Right renal cortex interstitium (tissue), 3 donors: ENCODE measurements at places on chromosomes 6 and 20. TPM values are rescaled to one million over a fixed set of nuclear protein-coding genes. Genes with fewer than 3 reads are reported as not detected.
A peak's percentile ranks its signal among the peaks of the same experiment; 100 is the strongest.

The COL9A3 gene
- 12.7 TPM for polyA plus RNA-seq

GRCh38 chr6:39137245-39137644 lies 22.3 kb upstream of the SAYSD1 start:
- peak; percentile 53 for DNase-seq

DNA sequence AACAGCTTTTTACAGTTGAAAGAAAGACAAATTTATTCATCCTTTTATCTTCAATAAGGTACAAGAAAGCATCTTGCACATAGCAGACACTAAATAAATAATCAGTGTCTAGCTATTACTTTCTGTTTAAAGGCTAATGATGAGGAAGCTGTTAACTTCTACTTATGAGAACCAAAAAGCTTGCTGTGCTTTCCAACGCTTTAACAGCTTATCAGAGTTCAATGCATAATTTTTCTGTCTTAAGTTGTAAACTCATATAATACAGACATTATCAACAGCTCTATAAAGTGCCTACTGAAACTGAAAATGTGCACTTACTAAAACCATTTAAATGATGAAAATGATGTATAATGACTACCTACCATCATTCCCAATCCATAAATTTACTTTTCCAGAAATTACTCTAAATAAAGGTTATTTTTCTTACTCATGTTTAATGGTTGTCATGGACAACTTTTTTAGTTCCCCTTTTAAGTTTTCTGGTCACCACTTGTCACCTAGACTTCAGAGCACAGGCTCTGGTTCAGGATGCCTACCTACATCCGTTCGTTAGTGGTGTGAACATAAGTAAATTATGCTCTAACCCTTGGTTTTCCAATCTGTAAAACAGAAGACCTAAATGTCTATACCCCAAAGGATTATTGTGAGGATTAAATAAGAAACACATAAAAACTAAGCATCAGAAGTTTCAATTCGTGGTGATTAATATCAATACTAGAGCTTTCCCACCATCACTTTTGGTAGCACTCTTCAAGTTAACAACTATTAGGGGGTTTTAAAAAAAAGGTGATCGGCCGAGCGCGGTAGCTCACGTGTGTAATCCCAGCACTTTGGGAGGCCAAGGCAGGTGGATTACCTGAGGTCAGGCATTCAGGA lies 8.0 kb downstream of the PNISR start:
- no peak for DNase-seq

DNA sequence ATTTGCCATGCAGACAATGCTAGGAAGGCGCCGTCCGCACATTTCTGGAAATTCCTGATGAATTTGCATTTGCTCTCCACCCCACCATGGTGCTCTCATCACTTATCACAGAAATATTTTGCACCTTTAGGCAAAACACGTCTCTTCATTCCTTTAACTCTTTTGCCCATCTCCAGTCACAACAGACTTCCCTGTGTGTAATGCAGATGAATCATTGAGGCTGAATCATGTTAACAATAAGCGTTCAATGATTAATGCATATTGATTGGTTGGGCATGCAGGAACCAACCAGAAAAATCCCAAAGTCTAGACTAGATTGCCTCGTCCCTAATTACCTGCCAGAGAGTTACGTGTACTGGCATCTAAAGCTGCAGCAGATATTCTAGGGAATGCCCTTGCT lies 80.0 kb upstream of the ATXN1 start:
- no peak for DNase-seq

- no peak for DNase-seq
Observed at GRCh38 chr6:3822747-3823445, 26.3 kb upstream of the FAM50B start.

The DUSP15 gene
- polyA plus RNA-seq: 16.4 TPM

The FRK gene
- 4.9 TPM for polyA plus RNA-seq

The ZBP1 gene
- polyA plus RNA-seq: 0.21 TPM

The TBXT gene
- polyA plus RNA-seq: 0.07 TPM

The CCR6 gene
- 0.12 TPM for polyA plus RNA-seq

DNA sequence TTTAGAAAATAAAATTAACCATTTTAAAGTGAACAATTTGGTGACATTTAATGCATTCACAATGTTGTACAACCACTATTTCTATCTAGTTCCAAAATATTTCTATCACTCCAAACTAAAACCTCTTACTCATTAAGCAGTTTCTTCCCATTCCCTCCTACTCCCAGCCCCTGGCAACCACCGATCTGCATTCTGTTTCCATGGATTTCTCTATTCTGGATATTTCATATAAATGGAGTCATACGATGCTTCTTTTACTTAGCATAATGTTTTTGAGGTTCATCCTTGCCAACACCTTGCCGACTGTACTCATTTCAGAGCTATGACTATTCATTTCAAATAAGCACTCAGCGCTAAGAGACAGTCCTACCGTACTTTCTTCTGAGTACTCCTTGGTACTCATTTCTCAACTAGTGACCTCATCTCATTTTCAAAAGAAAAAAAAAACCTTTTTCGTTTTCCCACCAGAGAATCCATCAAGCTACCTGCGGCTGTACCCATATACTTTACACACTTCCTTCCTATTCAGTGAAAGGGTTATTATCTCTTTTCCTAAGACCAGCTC lies 259.2 kb downstream of the UTRN start:
- no peak for DNase-seq

DNA sequence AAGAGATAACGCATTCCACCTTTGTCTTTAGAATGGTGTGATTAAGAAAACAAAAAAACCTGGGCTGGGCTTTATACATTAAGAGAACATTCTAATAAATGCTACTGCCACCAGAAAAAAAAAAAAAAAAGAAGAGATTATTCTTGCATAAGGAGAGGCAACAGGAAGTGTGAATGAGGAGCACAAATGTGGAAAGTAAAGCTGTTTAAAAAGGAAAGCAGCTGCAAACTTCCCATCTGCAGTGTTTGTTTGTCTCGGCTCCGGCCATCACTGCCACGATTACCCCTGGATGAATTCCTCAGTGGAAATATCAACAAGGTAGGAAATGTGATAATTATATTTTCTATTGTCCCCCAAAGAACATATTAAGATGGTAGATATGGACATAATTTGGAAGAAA lies 223.9 kb downstream of the PHF3 start:
- DNase-seq: no peak

DNA sequence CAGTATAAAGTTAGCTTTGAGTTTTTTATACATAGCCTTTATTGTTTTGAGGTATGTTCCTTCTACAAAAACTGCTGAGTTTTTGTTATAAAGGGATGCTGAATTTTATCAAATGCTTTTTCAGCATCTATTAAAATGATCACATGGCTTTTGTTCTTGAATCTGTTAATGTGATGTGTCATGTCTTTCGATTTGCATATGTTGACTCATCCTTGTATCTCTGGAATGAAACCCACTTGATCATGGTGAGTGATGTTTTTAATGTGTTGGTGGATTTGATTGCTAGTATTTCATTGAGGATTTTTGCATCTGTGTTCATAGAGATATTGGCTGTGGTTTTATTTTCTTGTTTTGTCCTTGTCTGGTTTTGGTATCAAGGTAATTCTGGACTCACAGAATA lies 24.7 kb upstream of the BLCAP start:
- DNase-seq: no peak

DNA sequence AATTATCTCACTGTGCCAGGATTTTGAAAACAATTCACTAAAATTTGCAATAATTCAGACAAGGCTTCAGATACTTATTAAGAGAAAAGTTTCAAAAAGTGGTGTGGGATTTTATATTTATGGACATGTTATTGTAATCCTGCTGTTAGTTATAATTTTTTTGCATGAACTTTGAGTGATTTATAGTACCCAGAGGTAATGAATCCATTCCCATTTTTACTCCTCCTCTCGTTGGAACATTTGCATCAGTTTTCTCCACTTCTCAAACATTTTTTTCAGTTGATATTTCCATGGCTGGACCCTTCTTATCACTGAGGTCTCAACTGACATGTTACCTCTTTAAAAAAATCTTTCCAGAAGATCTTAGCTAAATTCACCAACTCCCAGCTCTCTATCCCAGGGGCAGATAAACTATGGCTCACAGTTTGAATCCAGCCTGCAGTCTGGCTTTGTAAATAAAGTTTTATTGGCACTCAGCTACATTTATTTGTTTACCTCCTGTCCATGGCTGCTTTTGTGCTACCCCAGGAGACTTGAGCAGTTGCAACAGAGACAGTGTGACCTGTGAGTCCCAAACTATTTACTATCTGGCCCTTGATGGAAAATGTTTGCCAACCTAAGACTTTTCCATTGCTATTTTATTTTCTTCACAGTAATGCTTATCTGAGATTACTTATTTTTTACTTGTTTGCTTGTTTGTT lies 83.4 kb downstream of the TSHZ2 start:
- no peak for DNase-seq

The LKAAEAR1 gene
- polyA plus RNA-seq: 0.34 TPM

- DNase-seq: no peak
Observed at GRCh38 chr20:13140201-13140600, 80.9 kb upstream of the ISM1 start.

The DEFB121 gene
- not detected for polyA plus RNA-seq

DNA sequence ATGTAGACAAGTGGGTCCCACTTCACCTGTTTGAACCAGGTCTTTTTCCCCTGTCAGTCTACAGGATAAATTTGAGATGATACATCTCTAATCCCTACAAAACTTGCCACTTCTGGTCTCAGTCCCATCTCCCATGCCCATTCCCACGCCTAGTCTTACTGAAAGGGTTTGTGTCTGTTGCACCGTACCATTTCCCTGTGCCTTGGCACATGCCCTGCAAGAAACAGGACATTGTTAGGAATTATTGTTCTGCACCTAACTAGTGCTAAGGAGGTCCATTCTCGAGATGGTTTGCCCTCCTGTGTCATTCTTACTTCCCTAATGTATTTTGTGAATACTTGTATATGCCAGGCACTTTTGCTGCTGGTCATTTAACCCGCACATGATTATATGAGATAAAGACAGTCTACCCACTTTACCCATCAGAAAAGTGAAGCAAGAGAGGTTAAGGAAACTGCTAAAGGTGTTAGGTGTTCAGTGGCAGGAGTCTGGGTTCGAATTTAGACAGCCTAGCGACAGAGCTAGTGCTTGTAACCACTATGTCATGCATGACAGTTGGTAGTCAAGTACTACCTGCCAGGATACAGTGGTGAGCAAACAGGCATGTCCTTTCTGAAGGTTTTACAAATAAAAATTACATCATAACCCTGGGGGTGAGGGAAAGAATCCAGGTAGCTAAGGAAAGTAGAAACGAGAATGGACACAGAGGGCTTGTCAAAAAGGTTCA lies 12.7 kb downstream of the FAM217A start:
- no peak for DNase-seq

GRCh38 chr6:31634131-31634530 lies 13.6 kb downstream of the PRRC2A start:
- no peak for DNase-seq

DNA sequence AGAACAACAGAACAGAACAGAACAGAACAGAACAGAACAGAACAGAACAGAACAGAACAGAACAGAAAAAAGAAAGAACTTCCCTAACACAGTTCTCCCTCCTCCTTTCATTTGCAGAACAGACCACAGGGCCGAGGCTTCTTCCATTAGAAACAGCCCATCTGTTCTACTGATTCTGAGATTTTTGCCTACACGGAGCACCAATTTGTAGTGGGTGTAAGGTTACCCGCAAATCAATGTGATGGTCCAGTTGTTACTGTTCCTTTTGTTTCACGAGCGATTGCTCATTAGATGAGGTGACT lies 734 bp upstream of the OGFRL1 start:
- no peak for DNase-seq

The PRPH2 gene
- 3.2 TPM for polyA plus RNA-seq

- DNase-seq: no peak
Observed at GRCh38 chr6:54587277-54587676, 259.3 kb upstream of the FAM83B start.

The CNKSR3 gene
- 58.6 TPM for polyA plus RNA-seq

The SRMS gene
- 0.08 TPM for polyA plus RNA-seq

GRCh38 chr6:122953766-122954165 lies 42.3 kb upstream of the CLVS2 start:
- no peak for DNase-seq

DNA sequence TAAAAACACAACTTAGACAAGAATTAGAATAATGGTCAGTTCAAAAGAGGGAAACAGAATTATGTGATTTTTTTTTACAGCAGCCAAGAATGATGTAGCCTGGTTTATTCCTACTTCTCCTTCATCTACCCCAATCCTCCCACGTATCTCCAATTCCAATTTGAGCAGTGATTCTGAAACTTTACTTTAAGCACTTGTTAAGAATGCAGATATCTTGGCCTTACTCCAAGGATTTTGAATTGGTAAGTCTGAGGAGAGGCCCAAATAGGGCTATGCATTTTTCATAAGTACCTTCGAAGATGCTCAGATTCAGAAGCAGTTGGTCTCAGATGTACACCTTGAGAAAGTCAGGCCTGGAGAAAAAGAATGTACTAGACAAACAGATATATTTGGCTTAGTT lies 233.4 kb upstream of the FLRT3 start:
- DNase-seq: no peak

- no peak for DNase-seq
Observed at GRCh38 chr6:14393910-14394309, 276.3 kb downstream of the CD83 start.

DNA sequence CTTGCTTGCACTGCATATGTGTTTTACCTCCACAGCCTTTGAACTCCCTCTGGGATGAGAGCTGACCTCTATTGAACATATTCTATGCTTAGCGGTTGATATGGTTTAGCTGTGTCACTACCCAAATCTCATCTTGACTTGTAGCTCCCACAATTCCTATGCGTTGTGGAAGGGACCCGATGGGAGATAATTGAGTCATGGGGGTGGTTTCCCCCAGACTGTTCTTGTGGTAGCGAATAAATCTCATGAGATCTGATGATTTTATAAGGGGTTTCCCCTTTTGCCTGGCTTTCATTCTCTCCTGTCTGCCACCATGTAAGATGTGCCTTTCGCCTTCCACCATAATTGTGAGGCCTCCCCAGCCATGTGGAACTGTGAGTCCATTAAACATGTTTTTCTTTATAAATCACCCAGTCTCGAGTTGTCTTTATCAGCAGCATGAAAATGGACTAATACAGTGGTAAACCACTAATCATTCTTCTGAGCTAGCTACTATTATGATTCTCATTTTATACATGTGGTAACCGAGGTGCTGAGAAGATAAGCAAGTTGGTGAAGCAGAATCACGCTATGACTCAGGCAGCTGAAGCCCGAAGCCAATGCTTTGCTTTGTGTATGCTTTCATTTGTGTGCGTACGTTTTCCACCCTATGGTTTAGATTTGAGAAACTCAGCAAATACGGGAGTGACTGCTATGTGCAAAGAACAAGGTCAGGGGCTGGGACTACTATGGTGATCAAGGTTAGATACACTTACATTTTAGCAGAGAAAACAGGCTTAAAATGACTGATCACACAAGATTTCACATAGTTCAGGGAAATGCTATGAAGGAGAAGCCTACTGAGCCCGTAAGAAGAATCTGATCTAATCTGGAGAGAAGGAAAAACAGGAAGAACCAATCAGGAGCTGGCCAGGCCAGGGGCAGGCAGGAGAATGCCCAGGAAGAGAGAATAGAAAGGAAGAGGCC lies 363.5 kb downstream of the ESR1 start:
- DNase-seq: no peak

The ARMH2 gene
- polyA plus RNA-seq: not detected

- DNase-seq: no peak
Observed at GRCh38 chr6:170207586-170208181, 83.2 kb downstream of the DLL1 start.

The CDH26 gene
- polyA plus RNA-seq: 0.98 TPM

GRCh38 chr6:163820745-163821458 lies 406.4 kb downstream of the QKI start:
- no peak for DNase-seq

GRCh38 chr20:9838035-9838377 lies 870 bp downstream of the PAK5 start:
- no peak for DNase-seq

GRCh38 chr6:158131926-158132325 lies 36.1 kb downstream of the SERAC1 start:
- DNase-seq: no peak
